ENCODE measurements at places on chromosomes 11 and 22. TPM values are rescaled to one million over a fixed set of nuclear protein-coding genes. Genes with fewer than 3 reads are reported as not detected.

Gene ROBO4
- total RNA-seq, result 13.8 TPM

Gene MUC6
- total RNA-seq, result 173 TPM

Gene SCGB1D2
- not detected for total RNA-seq

Gene PARVB
- 16.5 TPM for total RNA-seq

Gene PDE3B
- total RNA-seq, result 7.5 TPM

Gene ADSL
- 34.9 TPM for total RNA-seq

Gene RBFOX2
- total RNA-seq, result 81.1 TPM

Gene KDM4E
- total RNA-seq, result not detected

Gene POGLUT3
- total RNA-seq, result 21.6 TPM

Gene GUCY1A2
- total RNA-seq, result 3.2 TPM

GRCh38 chr11:43944761-43945311 lies 2.4 kb downstream of the C11orf96 start:
- peak; percentile 79 for DNase-seq

DNA sequence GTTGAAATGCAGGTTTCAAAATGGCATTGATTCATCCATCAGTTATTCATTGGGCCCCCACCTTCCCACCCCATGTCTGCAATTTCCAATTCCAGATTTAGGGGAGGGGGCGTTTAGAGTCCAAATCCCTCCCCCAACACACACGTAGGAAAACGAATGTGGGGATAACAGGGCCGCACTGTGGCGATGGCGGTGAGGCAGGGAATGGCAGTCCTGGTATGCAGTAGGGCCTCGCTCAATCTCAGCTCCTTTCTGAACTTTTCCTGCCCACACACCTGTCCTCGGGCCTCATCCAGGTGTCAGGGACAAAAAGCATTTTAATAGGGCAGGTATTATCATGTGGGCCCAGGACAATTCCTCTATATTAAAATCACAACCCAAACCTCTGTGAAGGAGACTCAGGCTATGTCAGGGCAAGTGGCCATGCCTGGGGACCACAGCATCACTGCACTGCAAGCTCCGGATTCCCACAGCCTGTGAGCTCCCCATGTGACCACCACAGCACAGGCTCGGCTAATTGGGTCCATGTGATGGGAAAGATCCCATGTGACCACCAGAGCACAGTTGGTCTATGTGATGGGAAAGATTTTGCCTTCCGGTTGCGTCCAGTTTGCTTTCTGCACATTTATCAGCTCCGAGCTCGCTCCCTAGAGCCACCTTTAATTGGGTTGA lies 44.5 kb downstream of the RTL6 start:
- no peak for DNase-seq

- no peak for DNase-seq
These were observed 417 bp upstream of the PHETA2 start for GRCh38 chr22:42073621-42074041.

GRCh38 chr22:33699176-33699575 lies 221.1 kb downstream of the LARGE1 start:
- no peak for DNase-seq

DNA sequence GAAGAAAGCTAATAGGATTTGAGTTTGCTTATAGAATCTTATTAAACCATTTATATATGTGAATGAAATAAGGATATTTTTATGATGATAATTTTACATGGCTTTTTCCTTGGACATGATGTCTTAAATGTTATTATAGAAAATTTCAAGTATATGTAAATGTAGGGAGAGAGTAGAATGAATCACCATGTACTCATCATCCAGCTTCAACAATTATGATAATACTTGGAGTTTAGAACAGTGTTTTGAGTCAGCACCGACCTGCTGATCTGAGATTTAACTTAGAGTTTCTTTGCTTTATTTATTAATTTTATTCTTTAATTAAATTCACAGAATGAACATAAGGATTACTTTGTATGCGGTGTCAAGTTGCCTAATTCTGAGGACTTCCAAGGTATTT lies 193.5 kb downstream of the UVRAG start:
- no peak for DNase-seq

- DNase-seq, result peak; percentile 58
These were observed 6.3 kb downstream of the FXYD2 start for GRCh38 chr11:117818041-117818873.

- DNase-seq, result no peak
These were observed 73.9 kb downstream of the SCUBE1 start for GRCh38 chr22:43269246-43269645.

- DNase-seq, result no peak
These were observed 183.4 kb upstream of the MTMR2 start for GRCh38 chr11:96107143-96107824.

DNA sequence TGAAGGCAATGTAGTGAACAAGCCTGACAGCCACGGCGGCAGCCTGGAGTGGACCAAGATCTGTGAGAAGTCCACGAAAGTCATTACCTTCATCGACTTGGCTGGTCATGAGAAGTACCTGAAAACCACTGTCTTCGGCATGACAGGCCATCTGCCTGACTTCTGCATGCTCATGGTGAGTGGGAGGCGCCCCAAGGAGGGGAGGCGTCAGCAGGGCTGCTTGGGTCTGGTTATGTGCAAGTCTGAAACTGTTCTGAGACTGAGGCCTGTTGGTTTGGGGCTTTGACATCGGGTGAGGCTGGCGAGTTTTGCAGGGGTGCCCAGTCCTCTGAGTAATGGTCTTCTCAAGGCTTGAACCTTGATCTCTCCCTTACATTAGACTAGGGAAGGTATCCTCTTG lies 11.1 kb downstream of the GTPBP1 start:
- no peak for DNase-seq

DNA sequence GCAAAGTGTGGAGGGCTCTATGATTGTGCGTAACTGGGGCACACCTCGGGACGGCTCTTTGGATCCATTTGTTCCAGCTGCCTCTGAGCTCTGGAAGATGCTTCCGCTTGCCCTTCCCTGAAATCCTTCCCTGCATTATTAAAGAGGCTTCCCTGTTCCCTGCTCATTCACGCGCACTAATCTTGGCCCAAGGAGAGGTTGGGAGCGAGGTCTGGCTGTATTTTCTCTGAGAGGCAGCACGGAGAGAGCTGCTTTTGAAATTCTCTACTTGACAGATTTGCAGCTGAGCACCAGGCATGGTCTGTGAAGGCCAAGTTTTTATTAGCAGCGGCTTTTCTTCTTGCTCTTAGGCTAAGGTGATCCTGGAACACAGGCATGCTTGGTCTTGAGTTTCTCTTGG lies 94.8 kb upstream of the NTM start:
- DNase-seq, result no peak

DNA sequence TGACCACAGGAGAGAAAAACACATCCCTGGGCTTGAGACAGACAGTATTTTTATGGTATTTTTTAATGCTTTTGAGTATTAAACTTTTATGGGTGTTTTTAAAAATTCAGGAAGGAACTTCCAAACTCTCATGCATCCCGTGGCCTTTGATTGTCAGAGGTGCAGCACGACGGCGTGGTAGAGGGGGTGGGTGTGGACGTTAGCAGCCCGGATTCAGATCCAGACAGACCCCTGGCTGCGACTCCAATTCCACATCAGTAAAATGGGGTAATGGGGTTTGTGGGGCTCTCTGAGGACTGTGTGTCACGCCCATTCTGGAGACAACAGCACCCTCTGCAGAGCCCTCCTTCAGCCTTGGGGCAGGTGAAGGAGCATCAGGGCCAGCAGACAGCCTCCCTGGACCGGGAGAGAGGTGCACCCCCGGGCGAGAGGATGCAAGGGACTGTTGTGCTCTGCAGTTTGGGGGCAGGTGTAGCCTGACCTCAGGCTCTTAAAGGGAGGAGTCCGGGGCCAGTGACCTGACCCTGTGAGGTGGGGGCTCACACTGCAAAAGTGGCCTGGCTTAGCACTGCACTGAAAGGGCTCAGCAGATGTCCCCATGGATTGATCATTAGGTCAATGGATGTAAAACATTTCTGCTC lies 1024.3 kb downstream of the TBC1D22A start:
- DNase-seq, result no peak

- DNase-seq, result no peak
These were observed 125.1 kb upstream of the E2F8 start for GRCh38 chr11:19365743-19366410.

DNA sequence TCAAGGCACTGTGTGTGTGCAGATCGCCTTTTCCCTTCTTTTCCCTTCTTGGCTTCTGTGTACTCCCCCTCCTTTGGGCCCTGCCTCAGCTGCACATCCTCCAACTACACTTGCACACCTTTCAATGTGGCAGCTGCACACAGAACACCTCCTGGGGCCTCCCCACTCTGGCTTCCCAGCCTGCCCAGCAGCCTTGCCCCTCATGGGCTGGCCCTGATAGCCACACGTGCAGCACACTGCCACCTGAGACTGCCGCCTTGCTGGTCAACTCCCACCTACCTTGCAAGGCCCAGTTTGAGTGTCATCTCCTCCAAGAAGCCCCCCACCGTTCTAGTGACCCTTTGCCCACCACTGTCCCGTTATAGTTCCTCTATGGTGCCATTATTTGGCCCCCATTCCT lies 77.3 kb upstream of the ARFGAP3 start:
- no peak for DNase-seq

GRCh38 chr11:8531312-8531711 lies 62.7 kb downstream of the STK33 start:
- no peak for DNase-seq

DNA sequence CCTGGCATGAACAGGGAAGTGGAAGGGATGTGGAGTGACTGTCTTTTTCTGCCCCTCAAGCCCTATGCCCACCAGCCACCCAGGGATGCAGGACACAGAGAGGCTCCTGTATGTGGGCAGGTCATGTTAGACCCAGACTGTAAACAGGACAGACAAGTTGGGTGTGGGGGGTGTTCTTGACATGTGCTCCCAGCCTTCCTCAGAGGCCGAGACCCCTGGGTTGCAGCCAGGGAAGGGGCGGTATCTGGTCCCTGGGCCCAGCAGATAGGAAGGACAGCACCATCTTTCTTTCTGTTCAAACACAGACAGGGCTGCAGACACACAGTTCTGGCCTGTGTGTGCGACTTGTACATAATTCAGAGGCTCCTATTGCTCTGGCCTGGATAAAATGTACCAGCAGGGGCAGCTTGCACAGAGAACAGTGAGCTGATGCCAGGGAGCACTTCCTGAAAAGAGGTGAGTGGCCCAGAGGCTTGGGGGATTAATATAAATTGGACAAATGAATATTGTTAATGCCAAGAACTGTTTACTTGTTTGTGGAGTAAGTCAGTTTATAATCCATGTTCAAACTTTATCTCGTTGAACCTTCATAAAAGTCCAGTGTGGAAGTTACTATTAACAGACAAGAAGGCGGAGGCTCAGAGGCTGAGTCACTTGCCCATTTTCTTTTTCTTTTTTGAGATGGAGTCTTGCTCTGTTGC lies 16.6 kb downstream of the GDPD5 start:
- no peak for DNase-seq

DNA sequence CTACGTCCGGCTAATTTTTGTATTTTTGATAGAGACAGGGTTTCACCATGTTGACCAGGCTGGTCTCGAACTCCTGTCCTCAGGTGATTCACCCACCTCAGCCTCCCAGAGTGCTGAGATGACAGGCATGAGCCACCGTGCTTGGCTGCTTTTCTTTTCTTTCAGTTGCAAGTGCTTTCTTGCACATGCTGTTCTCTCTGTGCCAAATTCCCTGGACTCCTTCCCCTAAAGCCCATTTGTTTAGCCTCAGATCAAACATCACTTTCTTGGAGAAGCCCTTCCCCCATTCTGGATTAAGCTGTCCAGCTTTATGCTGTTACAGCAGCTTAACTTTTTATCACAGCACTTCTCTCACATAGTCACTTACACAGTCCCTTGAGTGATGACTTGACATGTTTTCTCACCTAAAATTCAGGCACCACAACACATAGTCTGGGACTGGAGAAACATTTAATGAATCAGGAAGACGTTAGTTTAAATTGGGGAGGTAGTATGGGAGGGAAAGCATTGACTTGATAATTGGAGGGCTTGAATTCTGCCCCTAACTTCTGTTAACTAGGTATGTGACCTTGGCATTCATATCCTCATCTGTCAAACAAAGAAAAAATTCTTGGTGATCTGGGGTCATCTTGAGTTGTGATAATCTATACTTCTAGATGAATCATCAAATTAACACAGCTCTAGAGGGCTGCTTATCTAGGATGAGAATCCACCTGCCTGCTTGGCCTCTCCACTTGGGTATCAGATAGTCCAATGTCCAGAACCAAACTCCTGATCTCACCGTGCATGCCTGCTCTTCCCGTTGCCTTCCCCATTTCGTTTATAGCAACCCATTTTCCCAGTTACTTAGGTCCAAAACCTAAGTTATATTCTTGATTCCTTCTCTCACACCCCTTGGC lies 18.4 kb downstream of the ACO2 start:
- DNase-seq, result peak; percentile 49

GRCh38 chr22:42621505-42622002 lies 6.9 kb upstream of the POLDIP3 start:
- DNase-seq, result peak; percentile 57

DNA sequence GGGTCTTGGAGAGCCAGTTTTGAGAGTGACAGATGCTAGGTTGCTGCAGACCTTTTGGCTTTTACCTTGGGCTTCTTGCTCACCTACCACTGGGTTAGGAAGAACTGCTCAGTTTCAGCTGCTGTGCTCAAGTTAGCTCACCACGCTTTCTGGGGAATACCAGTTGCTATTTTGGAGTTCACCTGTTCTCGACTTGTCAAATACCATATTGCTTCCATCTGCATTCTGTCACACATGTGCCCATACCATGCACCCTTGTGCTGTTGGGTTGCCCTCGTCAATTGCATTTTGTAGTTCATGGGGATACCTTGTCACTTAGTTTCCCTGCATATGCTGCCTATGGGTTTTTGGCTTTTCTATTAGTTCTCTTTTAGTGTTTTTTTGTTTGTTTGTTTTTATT lies 23.0 kb upstream of the BARX2 start:
- no peak for DNase-seq

DNA sequence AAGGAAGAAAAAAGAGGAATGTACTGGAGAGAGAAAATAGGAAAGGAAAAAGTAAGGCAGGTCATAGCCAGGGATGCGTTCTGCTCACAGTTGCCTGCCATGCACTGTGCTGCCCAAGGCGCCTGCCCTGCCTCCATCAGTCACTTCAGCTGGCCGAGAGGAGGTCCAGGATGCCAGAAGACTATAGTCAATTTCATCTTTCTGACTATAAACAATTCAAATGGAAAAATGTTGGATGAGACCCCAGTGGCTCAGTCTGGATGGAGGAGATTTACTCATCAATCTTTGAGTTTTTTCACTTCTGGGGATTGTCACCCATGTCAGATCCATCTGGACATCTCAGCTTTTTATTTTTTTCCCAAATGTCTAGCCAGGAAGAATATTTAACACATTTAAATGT lies 36.7 kb upstream of the CLMP start:
- no peak for DNase-seq

GRCh38 chr22:32375678-32376450 lies 18.2 kb downstream of the RFPL3 start:
- DNase-seq, result no peak

- DNase-seq, result no peak
These were observed at the start of gene FAM181B for GRCh38 chr11:82733444-82734119. Gene FAM181B (minus strand): TSS chr11:82733864. CDS start chr11:82733729, 135 bp downstream.

GRCh38 chr11:75678620-75679259 lies 9.9 kb upstream of the MAP6 start:
- no peak for DNase-seq

DNA sequence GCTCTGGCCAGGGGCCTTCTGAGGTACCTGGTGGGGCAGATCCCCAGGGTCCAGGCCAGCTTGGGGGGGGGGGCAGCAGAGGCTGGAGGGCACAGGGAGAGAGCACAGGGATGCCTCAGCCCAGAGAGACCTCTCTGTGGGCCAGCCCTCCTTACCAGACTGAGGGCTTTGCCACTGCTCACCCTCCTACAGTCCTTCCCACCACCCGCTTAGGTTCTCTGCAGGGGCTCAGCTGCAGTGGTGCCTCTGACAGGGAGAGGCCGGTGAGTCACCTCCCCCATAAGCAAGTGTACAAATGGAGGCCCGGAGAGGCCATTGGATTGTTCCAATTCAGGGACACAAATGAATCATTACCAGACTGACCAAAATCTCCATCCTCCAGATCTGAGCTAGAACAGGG lies 68.1 kb upstream of the LMO1 start:
- no peak for DNase-seq
